ENCODE measurements at places on chromosomes 13 and 19.

- no peak for DNase-seq
Measured at GRCh38 chr19:31675193-31675913, 326.1 kb upstream of the TSHZ3 start.

DNA sequence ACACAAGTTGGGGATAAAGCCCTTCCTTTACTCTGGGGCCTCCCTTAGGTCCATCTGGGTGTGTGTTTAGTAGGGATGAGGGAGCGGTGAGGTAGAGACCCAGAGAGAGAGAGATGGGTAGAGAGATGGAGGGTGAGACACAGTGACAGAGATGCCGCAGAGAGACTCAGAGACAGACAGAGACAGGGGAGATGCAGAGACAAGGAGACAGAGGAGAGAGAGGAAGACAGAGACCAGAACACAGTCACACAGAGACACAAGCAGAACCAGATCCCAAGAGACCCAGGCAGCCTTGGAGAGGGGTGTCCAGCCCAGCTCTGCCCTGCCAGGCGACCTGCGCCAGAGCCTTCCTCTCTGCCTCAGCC lies 2.4 kb downstream of the KLK1 start:
- DNase-seq, result no peak

DNA sequence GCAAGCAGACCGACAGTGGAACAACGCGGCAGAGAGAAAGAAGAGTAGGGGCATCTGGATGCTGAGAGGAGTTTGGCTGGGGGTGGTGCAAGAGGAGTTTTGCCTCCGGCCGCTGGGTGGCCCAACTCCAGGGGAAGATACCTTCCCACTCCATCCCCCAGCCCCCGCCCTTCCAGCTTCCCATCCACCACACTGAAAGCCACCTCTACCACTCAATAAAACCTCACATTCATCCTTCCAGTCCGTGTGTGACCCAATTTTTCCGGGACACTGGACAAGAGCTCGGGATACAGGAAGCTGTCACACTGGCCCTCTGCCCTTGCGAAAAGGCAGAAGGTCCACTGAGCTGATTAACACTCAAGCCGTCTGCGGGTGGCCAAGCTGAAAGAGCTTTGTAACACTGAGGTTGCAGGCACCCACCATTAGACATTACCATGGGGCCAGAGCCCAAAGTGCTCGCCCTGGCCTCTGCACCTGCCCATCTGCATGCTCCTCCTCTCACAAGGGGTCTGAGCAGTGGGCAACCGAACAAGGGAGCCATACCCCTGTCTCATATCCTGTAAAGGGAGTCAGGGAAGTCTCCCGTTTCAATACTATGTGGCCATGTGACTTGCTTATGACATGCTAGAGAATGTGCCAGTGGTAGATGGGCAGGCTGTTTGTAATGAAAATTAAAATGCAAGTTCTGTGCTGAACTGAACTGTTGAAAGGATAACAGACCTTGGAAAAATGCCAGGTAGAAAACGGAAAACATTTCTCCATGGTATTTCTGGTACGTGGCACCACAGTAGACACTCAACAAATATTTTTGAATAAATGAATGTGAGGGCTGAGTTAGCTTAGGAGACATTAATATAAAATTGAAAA lies 205.1 kb upstream of the STARD13 start:
- DNase-seq, result no peak

DNA sequence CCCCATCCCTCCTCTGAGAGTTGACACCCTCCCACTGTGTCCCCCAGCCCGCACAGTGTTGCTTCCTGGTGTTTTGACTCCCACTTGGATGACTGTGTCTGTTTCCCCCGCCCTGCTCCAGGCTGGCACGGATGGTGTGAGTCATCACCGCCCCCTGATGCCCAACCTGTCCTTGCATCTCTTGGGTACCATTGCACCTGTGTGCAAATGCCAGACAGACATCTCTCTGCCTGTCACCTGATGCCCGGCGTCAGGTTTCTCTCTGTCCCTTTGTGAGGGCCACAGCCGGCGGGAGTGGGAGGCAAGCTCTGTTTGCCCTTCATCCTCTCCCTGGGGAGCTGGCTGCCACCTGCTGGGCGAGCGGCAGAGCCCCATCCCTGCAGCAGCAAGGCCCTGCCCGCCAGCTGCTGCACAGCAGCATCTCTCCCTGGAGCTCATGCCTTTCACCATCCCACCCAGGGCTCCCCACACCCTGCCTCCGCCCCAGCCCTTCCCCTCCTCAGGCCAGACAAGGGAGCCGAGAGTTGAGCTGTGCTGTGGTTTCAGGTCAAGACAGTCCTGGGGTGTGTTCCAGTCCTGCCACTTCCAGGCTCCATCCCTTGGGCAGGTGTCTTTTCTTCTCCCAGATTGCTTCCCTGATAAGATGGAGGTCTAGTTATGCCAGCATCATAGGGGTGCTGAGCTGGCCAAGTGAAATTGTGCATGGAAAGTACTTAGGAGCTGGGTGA lies 29.7 kb downstream of the NKPD1 start:
- DNase-seq, result no peak

- DNase-seq, result no peak
Measured at GRCh38 chr13:66128201-66128600, 1101.9 kb downstream of the PCDH9 start.

DNA sequence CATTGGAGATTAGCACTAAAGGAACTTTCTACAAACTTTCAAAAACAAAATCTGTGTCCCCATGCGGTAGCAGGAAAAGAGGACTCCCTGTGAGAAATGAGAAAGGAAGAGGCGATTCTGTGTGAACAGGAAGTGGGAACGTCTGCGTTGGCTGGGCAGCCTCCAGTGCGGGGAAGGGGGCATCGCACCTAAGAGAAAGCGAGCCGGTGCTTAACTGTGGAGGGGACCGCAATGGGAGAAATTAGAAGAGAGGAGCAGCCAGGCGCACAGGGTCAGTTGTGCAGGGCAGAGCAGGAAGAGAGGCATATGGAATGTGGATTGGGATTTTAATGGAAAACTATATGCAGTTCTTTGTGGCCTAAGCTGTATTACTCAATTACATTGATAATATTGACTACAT lies 77.4 kb upstream of the DOCK9 start:
- DNase-seq, result no peak

DNA sequence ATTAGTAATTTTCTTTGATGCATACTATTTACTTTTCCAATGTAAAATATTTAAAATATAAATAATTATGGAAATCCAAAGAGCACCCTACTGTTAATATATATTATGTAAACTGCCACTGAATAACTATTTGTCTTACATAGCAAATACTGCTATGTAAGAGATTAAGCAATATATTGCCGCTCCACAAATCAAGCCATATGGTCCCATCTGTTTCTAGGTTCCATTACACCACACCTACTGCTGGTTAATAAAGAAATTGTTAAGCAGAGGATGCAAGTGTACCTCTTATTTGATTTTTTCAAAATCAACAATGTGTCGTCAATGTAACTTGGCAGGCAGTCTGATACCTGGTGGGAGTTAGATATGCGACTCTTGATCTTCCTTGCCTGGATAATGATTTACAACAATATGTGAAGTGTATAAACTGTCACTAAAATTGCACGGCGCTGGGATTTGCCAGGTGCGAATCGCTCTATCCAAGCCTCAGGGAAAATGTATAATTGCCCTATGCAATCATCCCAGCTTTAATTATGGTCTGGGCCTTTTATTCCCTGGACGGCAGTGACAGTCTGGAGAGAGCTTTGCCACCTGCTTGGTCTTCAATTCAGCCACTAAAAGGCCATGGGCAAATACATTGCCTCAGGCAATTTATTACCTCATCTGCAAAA lies 16.0 kb downstream of the SMAD9 start:
- no peak for DNase-seq

Data from effector CD8-positive, alpha-beta T cell (primary cell).